ENCODE measurements at places on chromosomes 5 and 9. TPM values are rescaled to one million over a fixed set of nuclear protein-coding genes. Genes with fewer than 3 reads are reported as not detected.
A peak's percentile ranks its signal among the peaks of the same experiment; 100 is the strongest.

DNA sequence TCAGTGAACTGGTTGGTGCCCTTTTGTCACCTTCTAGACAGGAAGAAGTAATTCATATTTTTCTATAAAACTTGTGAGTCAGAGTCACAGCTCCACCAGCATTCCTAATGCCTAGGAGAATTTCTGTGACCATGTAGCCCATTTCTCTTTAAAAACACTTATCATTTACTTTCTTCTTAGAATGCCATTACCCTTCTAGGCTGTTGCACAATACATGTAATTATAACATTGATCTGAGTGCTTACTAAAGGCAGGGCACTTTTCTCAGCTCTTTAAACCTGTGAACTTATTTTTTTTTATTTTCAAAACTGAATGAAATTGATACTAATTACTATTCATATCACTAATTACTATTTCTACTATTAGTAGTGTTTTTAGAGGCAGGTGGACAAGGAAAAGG, 373.7 kb downstream of the TLE4 start:
- no peak overlapping the region for H3K27ac ChIP-seq
- H3K27me3 ChIP-seq = no peaks in the 10 kb centered on the region
- H3K4me3 ChIP-seq = no peak overlapping the region

GRCh38 chr9:109307380-109308240, 13.2 kb downstream of the EPB41L4B start:
- peaks cover 33% of the 10 kb centered on the region for H3K27me3 ChIP-seq
- H3K4me1 ChIP-seq = peaks cover 10% of the 10 kb centered on the region
- H3K4me3 ChIP-seq = no peak overlapping the region

GRCh38 chr5:134255418-134256150, 29.7 kb upstream of the PPP2CA start:
- no peak for DNase-seq
- H3K36me3 ChIP-seq = no peaks in the 10 kb centered on the region
- H3K4me1 ChIP-seq = no peaks in the 10 kb centered on the region
- H3K27me3 ChIP-seq = peaks cover 5% of the 10 kb centered on the region
- no peak overlapping the region for H3K4me3 ChIP-seq
- no peak overlapping the region for H3K27ac ChIP-seq

- H3K27ac ChIP-seq = no peak overlapping the region
- H3K4me3 ChIP-seq = no peak overlapping the region
- H3K4me1 ChIP-seq = peaks cover 4% of the 10 kb centered on the region
- H3K36me3 ChIP-seq = no peaks in the 10 kb centered on the region
- no peak for DNase-seq
These were observed 85.7 kb downstream of the EPB41L4A start for GRCh38 chr5:112333331-112333781.

GRCh38 chr9:6907772-6908381, 150.1 kb downstream of the KDM4C start:
- H3K4me3 ChIP-seq = no peak overlapping the region
- H3K27me3 ChIP-seq = no peaks in the 10 kb centered on the region
- peaks cover 2% of the 10 kb centered on the region for H3K36me3 ChIP-seq
- peaks cover 6% of the 10 kb centered on the region for H3K4me1 ChIP-seq
- no peak overlapping the region for H3K27ac ChIP-seq
- no peak for DNase-seq

DNA sequence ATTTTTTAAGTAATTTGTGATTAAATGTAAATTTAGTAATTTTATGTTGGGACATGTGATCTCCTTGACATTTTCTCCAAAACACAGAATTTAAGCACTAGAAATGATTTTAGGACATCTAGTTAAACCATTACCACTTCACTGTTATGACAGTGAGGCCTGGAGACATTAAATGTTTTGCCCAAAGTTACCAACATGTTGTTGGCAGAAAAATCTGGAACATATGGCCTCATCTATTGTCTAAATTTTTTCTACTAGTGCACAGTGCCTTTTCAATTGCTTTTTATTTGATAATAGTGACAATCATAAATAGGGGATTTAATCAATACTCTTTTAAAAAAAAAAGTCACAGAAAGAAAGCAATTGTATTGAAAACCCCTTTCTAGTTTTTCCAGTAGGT, 45.6 kb downstream of the PIK3R1 start:
- H3K27ac ChIP-seq = no peak overlapping the region
- peaks cover 81% of the 10 kb centered on the region for H3K4me1 ChIP-seq
- no peaks in the 10 kb centered on the region for H3K36me3 ChIP-seq
- H3K27me3 ChIP-seq = no peaks in the 10 kb centered on the region
- no peak for DNase-seq

DNA sequence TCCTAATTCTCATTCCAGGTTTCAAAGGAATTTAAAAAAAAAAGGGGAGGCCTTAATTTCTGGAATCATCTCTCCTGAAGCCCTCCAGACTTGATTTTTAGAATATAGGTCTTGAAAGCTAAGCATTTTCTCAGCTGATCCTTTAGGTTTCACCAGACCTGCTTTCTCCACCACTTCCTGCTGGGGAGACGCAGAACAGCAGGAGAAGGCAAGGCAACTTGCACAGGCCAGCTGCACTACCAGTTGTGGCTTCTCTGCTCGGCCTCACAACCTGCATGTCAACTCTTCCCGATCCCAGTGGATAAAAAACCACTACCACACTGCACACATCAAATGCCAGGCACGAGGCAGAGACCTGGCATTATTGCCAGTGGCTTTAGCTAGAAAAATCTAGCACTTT, 119.8 kb downstream of the SIL1 start:
- no peak overlapping the region for H3K4me3 ChIP-seq
- peaks cover 7% of the 10 kb centered on the region for H3K4me1 ChIP-seq
- H3K27me3 ChIP-seq = no peaks in the 10 kb centered on the region
- no peaks in the 10 kb centered on the region for H3K36me3 ChIP-seq

DNA sequence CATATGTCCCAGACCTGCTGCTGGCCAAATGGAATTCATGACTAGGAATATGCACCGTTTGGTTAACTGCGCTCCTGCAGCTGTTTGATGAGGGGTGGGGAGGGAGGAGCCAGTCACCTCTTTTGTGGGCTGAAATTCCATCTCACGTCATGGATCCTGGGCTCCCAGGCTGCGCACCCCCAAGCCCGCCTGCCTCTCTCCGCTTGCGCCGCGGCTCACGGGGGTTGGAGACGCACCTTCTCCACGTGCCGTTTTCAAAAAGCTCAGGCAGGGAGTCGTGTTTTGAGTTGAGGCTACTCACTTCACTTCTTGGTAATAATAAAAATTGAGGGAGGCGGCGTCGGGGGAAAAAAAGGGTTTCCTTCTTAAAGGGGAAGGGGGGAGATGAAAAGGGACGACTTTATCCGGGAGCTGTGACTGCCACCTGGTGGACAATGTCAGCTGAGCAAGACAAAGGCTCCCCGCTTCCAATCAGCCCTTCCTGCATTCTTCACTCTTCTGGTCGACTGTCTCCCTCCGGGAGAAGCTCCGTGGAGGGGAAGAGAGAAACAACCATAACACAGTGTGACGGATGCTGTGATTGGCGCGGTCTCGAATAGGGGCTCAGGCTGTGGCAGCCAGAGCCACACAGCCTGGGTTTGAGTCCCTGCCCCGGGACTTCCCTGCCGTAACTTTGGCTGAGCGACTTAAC, 15.9 kb upstream of the C5orf47 start:
- H3K4me3 ChIP-seq = peak overlapping the region; percentile 68
- no peak overlapping the region for H3K27ac ChIP-seq
- no peaks in the 10 kb centered on the region for H3K36me3 ChIP-seq
- peaks cover 4% of the 10 kb centered on the region for H3K27me3 ChIP-seq
- peak; percentile 85 for DNase-seq

DNA sequence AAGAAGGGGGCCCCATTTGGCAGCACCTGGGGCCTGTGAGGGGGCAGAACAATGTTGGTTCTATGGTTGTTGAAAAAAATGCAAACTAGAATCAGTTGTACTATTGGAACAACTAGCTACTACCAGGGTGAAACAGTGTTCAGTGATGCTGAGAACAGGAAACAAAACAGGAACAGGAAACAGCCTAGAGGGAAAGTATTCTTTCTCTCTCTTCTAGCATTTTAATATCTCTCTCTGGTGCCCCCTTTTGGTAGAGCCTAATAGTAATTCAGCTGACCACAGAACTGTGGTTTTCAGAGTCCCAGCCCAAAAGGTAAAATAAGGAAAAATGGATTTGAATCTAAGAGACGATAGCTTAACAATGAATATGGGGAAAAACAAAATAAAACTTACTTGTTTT, 138.0 kb upstream of the KCNN2 start:
- no peak overlapping the region for H3K27ac ChIP-seq
- no peaks in the 10 kb centered on the region for H3K36me3 ChIP-seq
- H3K27me3 ChIP-seq = no peaks in the 10 kb centered on the region
- H3K4me1 ChIP-seq = no peaks in the 10 kb centered on the region

DNA sequence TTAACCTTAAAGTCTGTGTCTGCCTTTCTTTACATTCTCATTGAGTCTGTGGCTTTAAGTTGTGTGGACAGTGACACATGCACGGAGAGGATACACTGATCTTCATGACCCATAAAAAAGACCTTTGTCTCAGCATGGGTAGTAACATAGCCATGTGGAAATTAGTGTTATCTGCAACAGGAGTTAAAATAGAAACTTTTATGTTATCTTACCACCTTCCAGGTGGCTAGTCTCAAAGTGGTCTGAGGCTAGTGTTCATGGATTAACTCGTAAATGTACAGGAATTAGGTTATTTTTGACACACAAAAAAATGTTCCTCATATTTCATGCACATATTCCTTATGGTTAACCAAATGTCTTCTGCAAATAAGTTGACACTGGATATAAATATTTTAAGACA, 607.0 kb downstream of the ISL1 start:
- DNase-seq = no peak
- H3K36me3 ChIP-seq = no peaks in the 10 kb centered on the region
- no peaks in the 10 kb centered on the region for H3K4me1 ChIP-seq
- H3K27ac ChIP-seq = no peak overlapping the region
- H3K27me3 ChIP-seq = no peaks in the 10 kb centered on the region

- H3K4me3 ChIP-seq = no peak overlapping the region
- H3K36me3 ChIP-seq = no peaks in the 10 kb centered on the region
- DNase-seq = no peak
- H3K4me1 ChIP-seq = no peaks in the 10 kb centered on the region
- H3K27ac ChIP-seq = no peak overlapping the region
These were observed 153.9 kb downstream of the CDH9 start for GRCh38 chr5:26884481-26884880.

- peaks cover 1% of the 10 kb centered on the region for H3K4me1 ChIP-seq
- H3K27me3 ChIP-seq = no peaks in the 10 kb centered on the region
- peaks cover 11% of the 10 kb centered on the region for H3K36me3 ChIP-seq
- no peak for DNase-seq
- H3K27ac ChIP-seq = no peak overlapping the region
These were observed 28.1 kb downstream of the RIGI start for GRCh38 chr9:32497921-32498320.

GRCh38 chr9:129109537-129109903, 1.1 kb downstream of the CRAT start:
- DNase-seq = peak; percentile 40
- H3K4me1 ChIP-seq = peaks cover 25% of the 10 kb centered on the region
- H3K27me3 ChIP-seq = no peaks in the 10 kb centered on the region
- H3K4me3 ChIP-seq = peak overlapping the region; percentile 94
- H3K27ac ChIP-seq = no peak overlapping the region

DNA sequence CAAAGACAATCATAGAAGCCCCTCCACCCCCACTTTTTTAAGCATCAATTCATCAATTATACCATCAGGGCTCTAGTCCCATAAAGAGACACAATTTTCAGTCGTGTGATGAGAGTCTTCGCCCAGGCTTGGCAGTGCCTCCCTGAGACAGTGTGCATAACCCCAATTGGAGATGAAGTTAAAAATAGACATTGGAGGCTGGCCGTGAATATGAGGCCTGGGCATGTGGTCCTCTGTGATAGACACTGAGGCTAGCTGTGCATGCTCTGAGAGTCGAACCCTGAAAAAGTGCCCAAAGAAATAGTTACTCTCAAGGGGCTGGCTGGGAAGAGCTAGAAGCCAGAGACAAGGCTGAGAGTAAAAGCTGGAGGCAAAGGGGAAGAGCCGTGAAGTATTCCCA, 248.6 kb upstream of the NR4A3 start:
- H3K4me1 ChIP-seq = no peaks in the 10 kb centered on the region
- no peaks in the 10 kb centered on the region for H3K36me3 ChIP-seq
- DNase-seq = no peak
- no peak overlapping the region for H3K27ac ChIP-seq
- H3K4me3 ChIP-seq = no peak overlapping the region

- H3K4me1 ChIP-seq = peaks cover 22% of the 10 kb centered on the region
- peak overlapping the region; percentile 68 for H3K27ac ChIP-seq
- H3K27me3 ChIP-seq = no peaks in the 10 kb centered on the region
- H3K4me3 ChIP-seq = no peak overlapping the region
- no peaks in the 10 kb centered on the region for H3K36me3 ChIP-seq
These were observed 131.0 kb upstream of the VCAN start for GRCh38 chr5:83340511-83340918.

DNA sequence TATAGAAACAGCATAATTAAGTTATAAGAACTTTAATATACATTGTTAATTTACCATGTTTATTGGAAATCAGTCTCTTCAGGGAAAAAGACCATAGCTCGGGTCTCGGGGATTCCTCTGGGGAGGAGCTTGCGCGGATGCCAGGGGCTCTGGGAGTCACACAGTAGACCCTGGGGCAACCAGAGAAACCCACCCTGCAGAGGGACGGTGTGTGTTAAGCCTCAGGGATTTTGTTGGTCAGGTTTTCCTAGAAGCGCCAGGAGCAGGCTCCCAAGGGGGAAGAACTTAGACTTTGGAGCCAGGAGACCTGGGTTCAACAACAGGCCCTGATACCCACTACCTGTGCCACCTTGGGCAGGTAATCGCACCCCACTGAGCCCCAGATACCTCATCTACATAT, 297.9 kb downstream of the MED10 start:
- H3K4me3 ChIP-seq = no peak overlapping the region
- DNase-seq = no peak
- no peaks in the 10 kb centered on the region for H3K27me3 ChIP-seq
- H3K36me3 ChIP-seq = no peaks in the 10 kb centered on the region

GRCh38 chr5:126998895-126999570, 31.3 kb downstream of the MARCHF3 start:
- DNase-seq = no peak
- H3K4me1 ChIP-seq = peaks cover 7% of the 10 kb centered on the region
- peaks cover 2% of the 10 kb centered on the region for H3K27me3 ChIP-seq
- no peak overlapping the region for H3K27ac ChIP-seq

DNA sequence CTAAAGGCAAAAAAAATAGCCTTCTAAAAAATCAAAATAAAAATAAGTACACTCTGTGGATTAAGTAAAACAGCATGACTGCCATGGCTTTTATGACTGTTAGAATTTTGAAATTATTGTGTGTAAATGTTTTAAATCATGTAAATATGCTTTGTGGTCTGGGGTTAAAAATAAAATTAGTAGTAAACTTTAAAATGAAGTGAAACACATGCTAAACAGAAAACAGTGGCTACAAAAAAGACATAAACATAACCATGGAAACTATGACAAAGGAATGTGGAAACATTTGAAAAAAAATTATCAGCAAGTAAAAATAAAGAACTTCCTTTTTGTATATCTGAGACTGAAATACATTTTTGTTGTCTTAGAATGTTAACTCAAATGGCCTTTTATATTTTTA, 134.5 kb upstream of the SPEF2 start:
- no peaks in the 10 kb centered on the region for H3K36me3 ChIP-seq
- no peaks in the 10 kb centered on the region for H3K27me3 ChIP-seq
- H3K4me1 ChIP-seq = peaks cover 9% of the 10 kb centered on the region
- no peak overlapping the region for H3K4me3 ChIP-seq

- no peak overlapping the region for H3K4me3 ChIP-seq
- H3K36me3 ChIP-seq = peaks cover 4% of the 10 kb centered on the region
- no peak overlapping the region for H3K27ac ChIP-seq
- no peaks in the 10 kb centered on the region for H3K4me1 ChIP-seq
- peaks cover 8% of the 10 kb centered on the region for H3K27me3 ChIP-seq
- DNase-seq = no peak
These were observed 15.6 kb upstream of the BRD3 start for GRCh38 chr9:134083451-134083850.

OBP2B gene
- not detected for total RNA-seq

ROR2 gene
- total RNA-seq = 0.31 TPM

SLC45A2 gene
- not detected for total RNA-seq

C9orf50 gene
- not detected for total RNA-seq

PCA3 gene
- total RNA-seq = not detected

ARHGEF39 gene
- 28.2 TPM for total RNA-seq

ZDHHC11B gene
- 0.34 TPM for total RNA-seq

DMRTA1 gene
- not detected for total RNA-seq
